ENCODE measurements at places on chromosomes 12 and 14.

DNA sequence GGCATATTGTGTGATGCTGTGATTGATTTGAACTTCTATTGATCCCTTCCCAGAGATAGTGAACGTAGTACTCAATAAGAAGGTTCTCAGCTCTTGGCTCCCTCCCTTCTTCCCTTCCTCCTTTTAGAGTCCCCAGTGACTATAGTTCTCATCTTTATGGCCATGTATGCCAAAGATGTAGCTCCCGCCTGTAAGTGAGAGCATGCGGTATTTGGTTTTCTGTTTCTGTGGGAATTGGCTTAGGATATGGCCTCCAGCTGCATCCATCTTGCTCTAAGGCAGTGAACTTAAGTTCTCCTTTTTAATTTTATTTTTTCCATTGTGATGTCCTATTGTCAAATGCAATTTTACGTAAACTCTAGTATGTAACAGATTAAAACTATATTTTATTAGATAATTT, 109.5 kb downstream of the AEBP2 start:
- no peak for DNase-seq

- no peak for DNase-seq
These were observed 162.3 kb downstream of the DAD1 start for GRCh38 chr14:22426711-22427110.

- DNase-seq: no peak
These were observed 91.9 kb upstream of the OVCH1 start for GRCh38 chr12:29589286-29589820.

GRCh38 chr12:62306569-62307530, 46.6 kb downstream of the USP15 start:
- DNase-seq: no peak

DNA sequence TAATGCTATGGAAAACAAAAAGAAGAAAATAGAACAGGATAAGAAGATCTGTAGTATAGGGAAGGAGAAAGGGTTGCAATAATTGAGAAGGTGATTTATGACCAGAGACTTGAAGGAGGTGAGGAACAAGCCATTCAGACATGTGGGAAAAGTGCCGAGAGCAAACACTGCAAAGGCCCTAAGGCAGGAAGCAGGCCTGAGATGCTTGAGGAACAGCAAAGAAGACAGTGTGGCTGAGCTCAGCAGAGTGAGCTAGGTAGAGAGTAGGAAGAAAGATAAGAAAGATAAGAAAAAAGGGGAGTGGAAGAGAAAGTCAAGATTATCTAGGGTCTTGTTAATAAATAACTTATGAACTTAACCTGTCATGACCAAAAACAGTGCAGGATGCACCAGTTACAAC, 671.8 kb downstream of the RPS29 start:
- DNase-seq: no peak

- no peak for DNase-seq
These were observed 19.9 kb upstream of the COCH start for GRCh38 chr14:30854492-30854891.

DNA sequence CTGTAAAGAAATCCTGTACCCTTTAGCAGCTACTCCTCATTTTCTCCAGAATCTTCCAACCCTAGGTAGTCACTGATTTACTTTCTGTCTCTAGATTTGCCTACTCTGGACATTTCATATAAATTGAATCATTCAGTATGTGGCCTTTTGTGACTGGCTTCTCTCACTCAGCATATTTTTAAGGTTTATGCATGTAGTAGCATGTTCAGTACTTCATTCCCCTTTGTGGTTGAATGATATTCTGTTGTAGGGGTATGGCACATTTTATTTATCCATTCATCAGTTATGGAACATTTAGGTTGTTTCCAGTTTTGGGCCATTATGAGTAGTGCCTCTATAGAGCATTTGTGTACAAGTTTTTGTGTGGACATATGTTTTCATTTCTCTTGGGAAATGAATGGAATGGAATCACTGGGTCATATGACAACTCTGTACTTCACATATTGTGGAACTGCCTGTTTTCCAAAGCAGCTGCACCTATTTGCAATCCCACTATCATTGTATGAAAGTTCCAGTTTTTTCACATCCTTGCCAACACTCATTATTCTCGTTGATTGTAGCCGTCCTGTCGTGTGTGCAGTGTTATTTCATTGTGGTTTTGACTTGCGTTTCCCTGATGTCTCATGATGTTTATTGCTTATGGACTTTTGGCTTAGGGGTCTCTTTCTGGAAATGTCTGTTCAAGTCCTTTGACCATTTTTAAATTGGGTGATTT, 57.2 kb downstream of the ATF7IP start:
- no peak for DNase-seq
